CD4-positive, alpha-beta T cell (primary cell): ENCODE measurements at places on chromosomes 13 and 19.

GRCh38 chr19:43719378-43719868 is 3.5 kb downstream of the IRGC start:
- no peak for DNase-seq

- no peak for DNase-seq
These were observed 283.4 kb downstream of the DACH1 start for GRCh38 chr13:71583581-71583980.

GRCh38 chr13:74032325-74032724 is 101.9 kb downstream of the KLF12 start:
- DNase-seq = no peak

GRCh38 chr19:49554701-49555181 is 25.6 kb downstream of the NOSIP start:
- DNase-seq = peak; percentile 68

- no peak for DNase-seq
These were observed 9.0 kb upstream of the ACTN4 start for GRCh38 chr19:38638461-38638860.

- DNase-seq = no peak
These were observed 118.8 kb downstream of the EFNB2 start for GRCh38 chr13:106416645-106417044.

- DNase-seq = no peak
These were observed 15.7 kb upstream of the LDLR start for GRCh38 chr19:11073568-11073967.

- no peak for DNase-seq
These were observed 99.2 kb upstream of the WASF3 start for GRCh38 chr13:26458196-26458749.

- DNase-seq = no peak
These were observed 39.4 kb downstream of the TMED1 start for GRCh38 chr19:10796653-10797052.

DNA sequence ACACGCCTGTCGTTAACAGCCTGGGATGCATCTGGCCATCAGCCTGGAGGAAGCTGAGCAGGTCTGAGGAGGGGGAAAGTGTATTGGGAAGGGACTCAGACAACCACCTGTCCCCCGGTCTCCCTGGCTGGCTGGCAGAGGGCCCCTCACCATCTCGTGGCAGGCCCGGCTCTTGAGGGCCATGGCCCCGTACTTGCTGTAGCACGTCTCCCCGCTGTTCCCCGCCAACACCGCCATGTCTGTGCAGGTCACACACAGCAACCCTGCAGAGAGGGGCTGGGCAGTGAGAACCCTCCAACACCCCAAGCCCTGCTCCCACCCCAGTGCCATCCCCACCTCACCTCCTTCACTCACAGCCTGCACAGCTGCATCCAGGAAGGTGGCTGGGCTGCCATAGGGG is 4.0 kb downstream of the TRMT1 start:
- DNase-seq = no peak

GRCh38 chr19:1507763-1508506 is 4.9 kb downstream of the ADAMTSL5 start:
- DNase-seq = peak; percentile 92
